ENCODE measurements at places on chromosomes 7 and 10. TPM values are rescaled to one million over a fixed set of nuclear protein-coding genes. Genes with fewer than 3 reads are reported as not detected.

GRCh38 chr7:51017576-51018535 is 235.2 kb upstream of the GRB10 start:
- no peaks in the 10 kb centered on the region for H3K27me3 ChIP-seq
- no peak overlapping the region for H3K27ac ChIP-seq
- H3K36me3 ChIP-seq: no peaks in the 10 kb centered on the region

DNA sequence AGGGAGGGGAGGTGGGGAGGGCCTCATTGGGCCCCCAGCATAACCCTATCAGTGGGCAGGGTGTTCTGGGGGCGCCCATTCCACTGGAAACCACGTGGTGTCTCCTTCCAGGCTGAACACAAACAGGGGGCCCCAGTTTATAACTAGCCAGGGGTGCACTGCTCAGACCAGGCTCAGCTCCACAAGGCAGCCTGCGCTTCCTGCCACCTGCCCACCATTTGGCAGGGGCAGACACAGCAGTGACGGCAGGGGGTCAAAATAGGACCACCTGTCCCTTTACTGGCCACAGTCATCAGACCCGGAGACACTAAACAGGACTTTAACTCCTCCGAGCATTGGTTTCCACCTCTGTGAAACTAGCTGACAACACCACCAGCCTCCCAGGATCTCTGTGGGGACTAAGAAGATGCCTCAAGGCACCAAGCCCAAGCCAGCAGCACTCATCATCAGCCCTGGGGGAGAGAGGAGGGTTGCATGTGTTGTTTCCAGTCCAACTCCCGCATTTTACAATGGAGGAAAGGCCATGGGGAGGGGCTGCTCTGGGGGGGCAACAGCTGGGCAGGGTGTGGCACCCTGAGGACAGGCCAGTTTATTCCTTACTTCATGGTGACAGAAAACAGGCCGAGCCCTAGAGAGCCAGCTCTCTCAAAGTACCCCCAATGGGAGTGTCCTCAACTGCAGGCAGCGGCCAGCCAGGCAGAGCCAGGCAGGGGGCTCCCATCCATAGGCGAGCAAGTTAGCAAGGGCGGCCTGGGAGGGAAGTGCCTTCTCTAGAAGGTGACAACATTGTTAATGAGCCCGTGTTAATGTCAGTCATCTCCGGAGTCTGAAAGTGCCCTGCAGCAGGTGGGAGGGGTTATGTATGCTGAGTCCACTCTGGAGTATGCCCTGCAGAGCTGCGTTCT is 127.6 kb downstream of the TNS3 start:
- H3K36me3 ChIP-seq: no peaks in the 10 kb centered on the region
- H3K27me3 ChIP-seq: peaks cover 3% of the 10 kb centered on the region
- no peaks in the 10 kb centered on the region for H3K4me1 ChIP-seq
- H3K27ac ChIP-seq: peak overlapping the region; percentile 22

GRCh38 chr10:93447970-93448369 is 34.2 kb downstream of the MYOF start:
- peaks cover 17% of the 10 kb centered on the region for H3K36me3 ChIP-seq
- H3K4me1 ChIP-seq: peaks cover 35% of the 10 kb centered on the region
- no peaks in the 10 kb centered on the region for H3K27me3 ChIP-seq
- H3K27ac ChIP-seq: peak overlapping the region; percentile 19
- H3K4me3 ChIP-seq: no peak overlapping the region
- no peak for DNase-seq

DNA sequence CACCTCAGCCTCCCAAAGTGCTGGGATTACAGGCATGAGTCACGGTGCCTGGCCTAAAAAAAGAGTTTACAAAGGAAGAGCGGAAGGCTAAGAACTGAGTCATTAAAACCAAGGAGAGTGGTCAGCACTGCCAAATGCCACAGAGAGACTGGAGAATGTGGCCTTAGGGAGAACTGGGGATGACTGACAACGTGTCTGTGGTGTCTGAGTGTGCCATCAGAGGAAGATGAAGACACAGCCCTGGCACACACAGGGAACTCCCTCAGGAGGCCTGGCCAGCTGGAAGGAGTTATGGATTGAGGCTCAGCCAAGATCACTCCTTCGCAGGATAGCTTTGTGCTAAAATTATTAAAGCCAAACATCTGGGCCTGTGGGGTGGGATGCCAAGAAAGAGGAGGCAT is 3.9 kb upstream of the INA start:
- H3K27ac ChIP-seq: no peak overlapping the region
- no peaks in the 10 kb centered on the region for H3K36me3 ChIP-seq
- H3K4me3 ChIP-seq: no peak overlapping the region
- DNase-seq: no peak
- H3K4me1 ChIP-seq: peaks cover 13% of the 10 kb centered on the region

DNA sequence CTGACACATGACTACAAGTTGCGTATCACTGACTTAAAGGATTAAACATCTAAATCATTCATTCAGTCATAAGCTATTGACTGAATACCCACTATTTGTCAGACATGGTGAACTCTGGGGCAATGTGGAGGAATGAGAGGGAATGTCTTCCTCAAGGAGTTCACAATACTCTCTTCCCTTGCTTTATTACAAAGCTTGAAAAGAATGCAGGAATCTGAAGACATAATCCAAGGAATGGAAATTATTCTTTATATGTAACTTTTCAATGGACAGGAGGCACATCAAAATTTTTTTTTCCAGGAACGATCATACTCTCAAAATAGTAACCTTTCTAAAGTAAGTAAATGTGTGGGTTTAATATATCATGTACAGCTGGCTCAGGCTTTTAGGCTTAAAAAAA is 111.9 kb downstream of the ATXN7L1 start:
- peaks cover 17% of the 10 kb centered on the region for H3K4me1 ChIP-seq
- no peaks in the 10 kb centered on the region for H3K36me3 ChIP-seq
- H3K27ac ChIP-seq: no peak overlapping the region
- H3K27me3 ChIP-seq: no peaks in the 10 kb centered on the region
- no peak for DNase-seq

GRCh38 chr7:151954866-151955820 is 1.1 kb upstream of the GALNTL5 start:
- H3K36me3 ChIP-seq: no peaks in the 10 kb centered on the region
- no peaks in the 10 kb centered on the region for H3K4me1 ChIP-seq
- DNase-seq: no peak
- H3K27me3 ChIP-seq: no peaks in the 10 kb centered on the region

GRCh38 chr10:69318106-69318866 is 40.0 kb downstream of the HK1 start:
- DNase-seq: peak; percentile 47
- H3K4me3 ChIP-seq: peak overlapping the region; percentile 95
- H3K36me3 ChIP-seq: no peaks in the 10 kb centered on the region
- H3K27me3 ChIP-seq: no peaks in the 10 kb centered on the region

DNA sequence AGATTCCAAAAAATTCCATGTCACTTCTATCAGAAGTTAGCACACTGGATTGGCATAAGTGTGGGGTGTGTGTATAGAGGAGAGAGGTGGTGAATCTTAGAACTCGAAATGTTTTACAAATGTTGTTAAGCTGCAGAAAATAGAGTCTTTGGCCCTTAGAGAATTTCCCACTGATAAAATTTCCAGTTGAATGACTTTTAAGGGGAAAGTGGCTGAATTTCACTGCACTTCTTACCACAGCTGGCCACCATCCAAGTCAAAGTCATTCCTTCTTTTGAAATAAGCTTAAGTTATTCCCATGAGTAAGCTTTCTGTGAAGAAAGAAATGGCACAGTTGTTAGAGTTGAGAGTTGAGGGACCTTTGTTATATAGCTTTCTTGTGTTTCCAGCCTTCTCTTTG is 13.9 kb downstream of the VCL start:
- no peaks in the 10 kb centered on the region for H3K27me3 ChIP-seq
- no peak overlapping the region for H3K4me3 ChIP-seq
- no peak overlapping the region for H3K27ac ChIP-seq
- no peaks in the 10 kb centered on the region for H3K36me3 ChIP-seq
- DNase-seq: no peak

DNA sequence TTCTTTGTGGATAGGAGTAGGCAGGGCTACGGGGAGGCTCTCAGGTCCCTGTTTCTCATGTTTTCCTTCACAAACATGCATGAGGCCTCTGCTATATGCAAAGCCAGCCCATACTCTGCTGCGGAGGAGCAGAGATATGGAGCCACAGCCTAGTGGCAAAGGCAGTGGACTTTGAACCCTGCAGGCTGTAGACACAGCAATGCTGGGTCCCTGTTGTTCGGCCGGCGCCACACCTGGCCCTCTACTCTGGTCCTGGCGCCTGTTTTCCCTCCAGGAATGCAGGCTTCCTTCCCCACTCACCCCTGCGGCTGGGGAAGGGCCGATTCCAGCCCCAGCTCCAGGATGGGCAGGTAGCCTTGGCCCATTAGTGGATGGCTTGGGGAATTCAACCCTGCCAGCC is 11.5 kb downstream of the CLRN3 start:
- H3K27ac ChIP-seq: peak overlapping the region; percentile 26
- H3K27me3 ChIP-seq: no peaks in the 10 kb centered on the region

DNA sequence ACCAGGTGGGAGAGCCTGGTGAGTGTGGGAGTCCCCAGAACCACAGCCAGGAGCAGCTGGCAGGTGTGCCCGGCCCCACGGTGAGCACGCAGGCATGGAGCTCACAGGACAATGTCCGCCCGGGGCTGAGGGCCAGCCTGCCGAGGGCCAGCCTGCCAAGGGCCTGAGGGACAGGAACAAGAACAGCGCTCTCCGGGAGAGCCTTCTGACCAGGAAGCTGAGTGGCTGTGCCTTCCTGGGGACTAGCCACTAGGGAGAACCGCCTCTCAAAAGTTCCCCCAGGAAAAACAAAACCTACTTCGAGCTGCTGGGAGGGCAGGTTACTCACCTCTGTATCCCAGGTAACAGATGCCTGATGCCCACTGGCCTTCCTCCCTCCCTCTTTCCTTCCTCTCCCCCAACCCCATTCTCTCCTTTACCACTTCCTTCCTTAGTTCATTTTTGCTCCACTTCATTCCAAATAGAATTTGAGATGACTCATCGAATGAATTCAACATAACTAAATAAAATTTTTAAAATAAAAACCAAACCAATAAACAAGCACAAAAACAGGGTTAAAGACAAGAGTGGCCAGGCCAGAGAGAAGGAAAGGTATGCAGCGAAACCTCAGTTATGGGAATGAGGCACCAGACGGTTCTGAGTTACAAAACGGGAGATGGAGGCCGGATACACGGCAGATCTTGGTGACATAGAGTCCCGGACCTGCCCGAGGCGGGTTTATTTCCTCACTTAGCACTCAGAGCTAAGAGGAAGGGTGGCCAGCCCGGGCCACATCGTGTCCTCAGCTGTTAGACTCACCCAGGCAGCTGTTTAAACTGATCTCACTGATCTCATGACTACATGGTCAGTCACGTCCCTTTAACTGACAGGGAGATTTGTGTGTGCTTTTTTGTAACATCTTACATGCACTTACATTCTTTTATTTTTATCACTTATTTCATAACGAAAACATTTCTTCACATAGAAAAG is 128.5 kb downstream of the TNS3 start:
- DNase-seq: no peak
- H3K27me3 ChIP-seq: no peaks in the 10 kb centered on the region

DNA sequence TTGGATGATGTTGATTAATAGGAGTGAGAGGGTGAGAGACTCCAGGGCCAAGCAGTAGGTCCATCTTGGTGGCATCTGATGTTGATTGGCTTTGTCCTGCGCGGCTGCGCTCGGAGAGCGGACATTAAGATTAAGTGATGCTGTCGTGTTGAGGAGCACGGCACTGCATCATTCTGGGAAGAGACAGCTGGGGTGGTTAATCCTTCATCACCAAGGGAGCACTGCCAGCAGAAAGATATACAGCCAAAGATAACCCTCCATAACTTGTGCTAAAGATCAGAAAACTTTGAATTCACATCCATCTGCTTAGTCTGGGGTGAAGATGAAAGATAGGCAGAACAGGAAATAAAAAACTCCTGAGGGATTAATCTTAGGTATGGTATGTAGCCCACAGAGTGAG is 208.3 kb downstream of the LRMDA start:
- H3K4me3 ChIP-seq: no peak overlapping the region
- no peaks in the 10 kb centered on the region for H3K36me3 ChIP-seq
- no peaks in the 10 kb centered on the region for H3K27me3 ChIP-seq
- no peak overlapping the region for H3K27ac ChIP-seq
- DNase-seq: no peak
- no peaks in the 10 kb centered on the region for H3K4me1 ChIP-seq

- peaks cover 19% of the 10 kb centered on the region for H3K36me3 ChIP-seq
- no peaks in the 10 kb centered on the region for H3K27me3 ChIP-seq
- no peaks in the 10 kb centered on the region for H3K4me1 ChIP-seq
These were observed 110.9 kb downstream of the MAPK8 start for GRCh38 chr10:48417374-48417773.

- no peak overlapping the region for H3K27ac ChIP-seq
- no peaks in the 10 kb centered on the region for H3K36me3 ChIP-seq
- no peak overlapping the region for H3K4me3 ChIP-seq
- DNase-seq: no peak
- no peaks in the 10 kb centered on the region for H3K27me3 ChIP-seq
- peaks cover 31% of the 10 kb centered on the region for H3K4me1 ChIP-seq
These were observed 197.2 kb downstream of the REEP3 start for GRCh38 chr10:63718421-63718820.

DNA sequence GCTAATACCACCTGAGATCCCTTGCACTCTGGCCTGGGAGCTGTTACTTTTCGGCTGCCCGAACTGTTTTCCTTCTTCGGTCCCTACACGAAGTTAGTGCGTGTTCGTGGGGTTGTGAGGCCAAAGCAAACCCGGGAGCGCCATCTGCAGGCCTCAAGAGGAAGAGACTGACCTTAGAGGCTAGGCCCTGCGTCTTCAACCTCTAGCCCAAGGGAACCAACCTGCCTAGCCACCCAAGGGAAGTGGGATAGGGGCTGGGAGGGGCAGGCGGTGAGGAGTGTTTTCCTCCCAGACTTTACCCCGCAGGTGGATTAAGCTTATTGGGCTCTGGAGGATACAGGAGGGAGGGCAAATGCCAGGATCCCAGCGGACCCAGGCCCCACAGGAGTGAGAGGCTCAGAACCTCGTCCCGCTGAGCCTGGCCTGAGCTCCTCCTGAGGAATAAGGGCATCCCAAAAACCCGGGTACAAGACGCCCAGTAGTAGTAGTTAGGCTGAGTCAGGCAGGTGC is 1.7 kb upstream of the PAX2 start:
- no peak for DNase-seq
- H3K27ac ChIP-seq: no peak overlapping the region
- H3K27me3 ChIP-seq: peaks cover 95% of the 10 kb centered on the region
- H3K4me3 ChIP-seq: peak overlapping the region; percentile 59
- peaks cover 38% of the 10 kb centered on the region for H3K4me1 ChIP-seq

DNA sequence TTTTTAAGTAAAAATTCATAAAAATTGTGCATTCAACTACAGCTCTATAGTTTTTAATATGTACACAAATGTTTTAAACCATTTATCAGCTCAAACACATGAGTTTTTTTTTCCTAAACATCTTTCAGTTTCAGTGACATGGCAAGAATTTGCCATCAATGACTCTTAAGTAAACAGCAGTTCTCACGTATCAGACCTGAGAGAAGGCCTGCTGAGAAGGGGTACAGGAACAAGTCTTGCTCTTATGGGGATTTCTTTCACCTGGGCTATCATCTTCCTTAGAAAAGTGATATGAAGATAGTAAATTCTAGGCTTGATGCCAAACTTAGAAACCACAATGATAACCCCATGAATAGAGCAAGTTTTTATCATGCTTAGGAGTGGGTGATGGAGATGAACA is 467.8 kb downstream of the ARL4A start:
- DNase-seq: no peak
- H3K27me3 ChIP-seq: peaks cover 2% of the 10 kb centered on the region
- no peak overlapping the region for H3K4me3 ChIP-seq
- H3K36me3 ChIP-seq: no peaks in the 10 kb centered on the region

The H2BK1 gene
- not detected for total RNA-seq

The FBXO24 gene
- 0.19 TPM for total RNA-seq

The PLXDC2 gene
- total RNA-seq: 22.4 TPM

The C7orf33 gene
- not detected for total RNA-seq

The ANKRD2 gene
- not detected for total RNA-seq

The PPRC1 gene
- total RNA-seq: 10.5 TPM

The ITPRID1 gene
- total RNA-seq: not detected

The SFRP4 gene
- 0.57 TPM for total RNA-seq

The CFAP58 gene
- total RNA-seq: not detected
